ENCODE measurements at places on chromosomes 16 and 17.

GRCh38 chr17:67594115-67594880 lies 123.4 kb upstream of the NOL11 start:
- DNase-seq: no peak

GRCh38 chr16:68800257-68800875 lies 43.0 kb upstream of the TANGO6 start:
- peak; percentile 35 for DNase-seq

DNA sequence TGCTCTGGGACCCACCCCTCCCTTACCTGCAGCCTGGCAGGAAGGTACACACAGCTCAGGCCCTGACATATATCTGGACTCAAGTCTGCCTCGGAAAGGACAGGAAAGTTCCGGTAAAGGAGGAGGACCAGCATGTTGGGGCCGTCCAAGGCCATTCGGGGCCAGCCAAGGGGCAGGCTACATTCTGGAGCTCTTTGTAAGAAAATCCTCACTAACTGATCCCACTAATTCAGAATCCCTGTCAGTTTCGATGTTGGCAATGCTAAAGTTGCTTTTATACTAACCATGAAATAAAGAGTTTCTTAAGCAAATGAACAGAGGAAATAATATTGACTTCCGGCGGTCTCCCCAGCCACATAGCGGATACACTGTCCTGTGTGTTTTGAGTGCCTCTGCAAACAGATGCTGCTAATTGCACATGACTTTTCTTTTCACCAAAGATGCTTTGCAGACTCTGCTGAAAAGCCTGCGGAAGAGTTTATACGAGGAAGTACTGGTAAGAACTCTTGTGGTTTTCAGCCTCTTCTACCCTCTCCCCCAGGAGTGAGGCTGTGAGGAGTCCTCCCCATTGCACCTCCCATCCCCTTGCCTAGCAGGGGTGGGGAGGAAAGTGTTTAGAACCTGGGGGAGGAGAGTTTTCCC lies 54.8 kb downstream of the PLXDC1 start:
- DNase-seq: no peak

DNA sequence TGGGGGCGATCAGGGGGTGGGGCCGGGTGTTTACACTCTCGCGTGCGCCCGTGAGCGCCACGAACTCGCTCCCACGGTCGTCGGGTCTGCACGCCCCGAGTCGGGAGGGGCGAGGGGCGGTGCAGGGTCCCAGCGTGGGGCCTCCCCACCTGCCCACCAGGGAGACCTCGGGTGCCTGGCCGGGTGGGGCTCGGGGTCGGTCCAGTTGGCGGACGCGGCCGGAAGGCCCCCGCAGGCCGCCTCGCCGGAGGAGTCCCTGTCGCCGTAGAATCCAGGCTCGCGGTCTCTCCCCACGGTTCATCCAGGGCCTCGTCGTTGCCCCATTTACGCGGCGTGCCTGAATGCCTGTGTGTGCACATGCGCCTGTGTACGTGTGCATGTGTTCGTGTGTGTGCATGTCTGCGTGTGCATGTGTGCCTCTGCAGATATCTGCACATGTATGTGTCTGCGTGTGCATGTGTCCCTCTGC lies 510 bp upstream of the RAB40B start:
- no peak for DNase-seq

DNA sequence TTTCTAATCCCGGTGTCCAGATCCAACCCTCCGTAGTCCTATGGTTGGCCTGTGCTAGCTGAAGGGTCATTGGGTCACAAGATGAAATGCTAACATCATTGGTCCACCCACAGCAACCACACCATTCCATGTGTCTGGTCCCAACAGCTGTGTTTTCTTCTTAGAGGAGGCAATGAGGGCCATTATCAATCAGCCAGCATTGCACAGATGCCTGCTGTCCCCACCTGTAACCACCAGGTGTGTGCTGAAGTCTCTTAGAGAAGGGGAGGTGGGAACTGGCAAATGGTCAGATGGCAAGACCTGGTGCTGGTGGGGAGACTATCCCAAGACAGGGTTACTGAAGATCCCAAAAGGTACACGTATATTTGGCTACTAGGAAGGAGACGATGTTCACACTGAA lies 37.4 kb downstream of the HIC1 start:
- no peak for DNase-seq

DNA sequence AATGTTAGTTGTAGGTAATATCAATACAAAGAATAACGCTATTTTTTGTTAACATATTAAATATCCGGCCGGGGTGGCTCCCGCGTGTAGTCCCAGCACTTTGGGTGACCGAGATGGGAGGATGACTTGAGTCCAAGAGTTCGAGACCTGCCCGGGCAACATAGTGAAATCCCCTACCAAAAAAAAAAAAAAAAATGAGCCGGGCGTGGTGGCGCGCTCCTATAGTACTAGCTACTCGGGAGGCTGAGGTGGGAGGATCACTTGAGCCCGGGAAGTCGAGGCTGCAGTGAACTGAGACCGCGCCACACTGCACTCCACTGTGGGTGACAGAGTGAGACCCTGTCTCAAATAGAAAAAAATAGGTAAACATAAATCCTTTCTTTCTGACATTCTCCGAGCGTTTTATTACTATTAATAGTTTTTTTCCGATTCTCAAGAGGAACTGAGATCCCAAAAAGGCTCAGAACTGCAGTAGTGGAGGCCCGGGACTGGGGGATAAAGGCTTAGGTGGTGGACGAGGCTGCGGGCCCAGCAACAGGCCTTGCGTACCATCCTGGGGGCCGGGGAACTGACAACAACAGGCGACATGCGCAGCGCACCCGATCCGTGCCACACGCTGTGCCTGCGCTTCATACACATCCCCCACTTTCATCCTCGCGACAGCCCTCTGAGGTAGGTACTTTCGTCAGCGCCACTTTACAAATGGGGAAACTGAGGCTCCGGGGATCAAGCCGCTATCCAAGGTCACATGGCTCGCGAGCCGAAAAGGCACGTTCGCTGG lies 919 bp downstream of the N4BP1 start:
- no peak for DNase-seq
